ENCODE measurements at places on chromosomes 5 and 9. TPM values are rescaled to one million over a fixed set of nuclear protein-coding genes. Genes with fewer than 3 reads are reported as not detected.

NIPAL4 gene
- 10.1 TPM for total RNA-seq

C5orf58 gene
- total RNA-seq, result not detected

PCDHB12 gene
- not detected for total RNA-seq

UBLCP1 gene
- total RNA-seq, result 32.4 TPM

EDIL3 gene
- 0.25 TPM for total RNA-seq

PCDHB14 gene
- total RNA-seq, result 0.08 TPM

PCDHB4 gene
- total RNA-seq, result 0.05 TPM

BTNL9 gene
- 0.57 TPM for total RNA-seq

SLC2A8 gene
- 8.9 TPM for total RNA-seq

CD274 gene
- total RNA-seq, result 2.0 TPM

GNA14 gene
- not detected for total RNA-seq

ISL1 gene
- not detected for total RNA-seq

GPRIN1 gene
- total RNA-seq, result 8.1 TPM

CTSL gene
- total RNA-seq, result 861 TPM

PHF24 gene
- total RNA-seq, result 0.21 TPM

DDX4 gene
- total RNA-seq, result not detected

NPM1 gene
- 3,645 TPM for total RNA-seq

CKMT2 gene
- not detected for total RNA-seq

OR1J2 gene
- total RNA-seq, result not detected

HK3 gene
- not detected for total RNA-seq

SLC6A3 gene
- 0.15 TPM for total RNA-seq

ENTR1 gene
- 74.5 TPM for total RNA-seq

ZDHHC11 gene
- total RNA-seq, result 14.6 TPM

AJM1 gene
- 4.0 TPM for total RNA-seq

Measured in A549 treated with RU486 at 1 μM for 4 hours (cell line).